ENCODE measurements at places on chromosomes 2 and 18. TPM values are rescaled to one million over a fixed set of nuclear protein-coding genes. Genes with fewer than 3 reads are reported as not detected.

- no peak for DNase-seq
Observed at GRCh38 chr2:152019732-152020131, 79.1 kb downstream of the CACNB4 start.

DNA sequence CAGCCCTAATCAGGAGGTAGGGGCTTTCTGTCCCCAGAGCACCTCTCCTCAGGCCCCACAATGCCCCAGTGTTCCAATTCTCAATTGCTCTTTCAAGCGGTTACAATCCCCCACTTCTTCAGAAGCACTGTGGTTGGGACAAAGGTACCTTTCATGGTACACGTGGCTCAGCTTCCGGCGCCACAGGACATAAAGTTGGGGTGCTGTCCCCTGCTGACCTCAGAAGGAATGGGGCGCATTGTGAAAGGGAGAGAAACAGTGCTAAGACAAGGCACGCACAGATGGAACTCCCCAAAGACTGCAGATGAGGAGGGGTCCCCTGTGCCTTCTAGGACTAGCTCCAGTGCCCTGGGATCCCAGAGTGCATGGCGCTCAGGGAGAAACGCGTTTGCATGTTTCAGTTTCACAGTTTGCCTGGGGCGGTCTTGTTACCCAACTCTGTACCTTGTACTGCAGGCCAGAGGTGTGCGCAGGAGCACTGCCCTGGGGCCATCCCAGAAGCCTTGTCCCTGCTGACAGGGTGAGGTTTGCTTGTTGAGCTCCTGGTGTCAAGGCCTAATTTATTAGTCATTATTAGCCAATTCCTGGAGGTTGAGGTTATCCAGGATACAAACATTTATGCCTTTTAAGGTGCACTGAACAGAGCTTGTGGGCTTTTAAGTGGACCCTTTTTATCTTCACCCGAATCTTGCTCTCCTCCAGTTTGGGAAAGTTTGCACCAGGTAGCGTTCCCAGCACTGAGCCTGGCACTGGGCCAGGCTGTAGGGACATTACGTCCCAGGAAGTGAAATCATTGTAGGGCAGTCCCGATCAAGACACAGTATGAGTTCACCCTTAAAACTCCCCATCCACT is 7.6 kb downstream of the CNDP1 start:
- peak; percentile 92 for DNase-seq

DNA sequence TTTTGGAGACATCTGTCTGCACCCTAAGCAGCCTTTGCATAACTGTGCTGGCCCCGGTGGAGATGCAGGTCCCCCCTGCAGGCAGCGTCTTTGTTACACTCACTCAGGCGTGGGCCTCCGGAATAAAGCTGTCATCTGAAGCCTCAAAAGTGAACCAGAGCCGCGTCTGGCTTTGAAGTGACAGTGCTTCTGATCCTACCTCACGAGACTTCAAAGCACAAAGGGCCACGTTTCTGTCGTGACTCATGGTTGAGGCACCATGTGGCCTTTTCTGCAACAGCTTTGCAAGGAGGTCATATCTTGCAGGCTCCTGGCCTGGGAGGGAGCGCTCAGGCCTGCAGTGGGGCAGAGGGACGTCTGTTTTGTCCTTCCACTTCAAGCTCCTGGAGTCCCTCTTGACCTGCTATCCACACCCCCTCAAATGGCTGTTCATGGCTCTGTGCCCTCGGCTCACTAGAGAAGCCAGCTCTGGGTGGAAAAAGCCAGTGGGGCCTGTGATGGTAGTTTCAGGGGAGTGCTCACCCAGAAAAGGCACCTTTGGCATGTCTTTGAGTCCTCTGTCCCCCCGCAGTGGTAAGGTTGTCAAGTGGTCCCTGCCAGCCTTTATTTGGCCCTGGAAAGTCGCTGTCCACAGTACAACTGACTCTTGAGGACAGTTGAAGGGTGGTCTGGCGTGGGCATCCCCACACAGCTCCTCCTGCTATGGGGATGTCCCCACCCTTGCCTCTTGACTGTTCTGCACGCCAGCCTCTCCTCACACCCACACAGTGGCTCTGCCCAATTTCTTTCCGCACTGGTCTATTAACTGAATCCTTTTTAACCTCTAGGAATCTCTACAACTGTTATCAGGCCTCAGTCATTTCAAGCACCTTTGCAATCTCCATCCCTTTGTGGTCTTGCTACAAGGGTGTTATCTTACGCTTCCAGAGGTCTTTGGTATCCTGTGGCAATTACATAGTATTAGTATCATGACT is 19.3 kb downstream of the GPR55 start:
- peak; percentile 83 for DNase-seq

Gene RAB27B
- total RNA-seq = not detected

Gene SCN1A
- total RNA-seq = 39.4 TPM

Gene EFEMP1
- total RNA-seq = not detected

Gene UGT1A3
- 0.11 TPM for total RNA-seq

Measured in HepG2 (cell line).